ENCODE measurements at places on chromosomes 7 and 10. TPM values are rescaled to one million over a fixed set of nuclear protein-coding genes. Genes with fewer than 3 reads are reported as not detected.

- no peak for DNase-seq
Measured at GRCh38 chr7:106915873-106916272, 50.8 kb downstream of the PIK3CG start.

DNA sequence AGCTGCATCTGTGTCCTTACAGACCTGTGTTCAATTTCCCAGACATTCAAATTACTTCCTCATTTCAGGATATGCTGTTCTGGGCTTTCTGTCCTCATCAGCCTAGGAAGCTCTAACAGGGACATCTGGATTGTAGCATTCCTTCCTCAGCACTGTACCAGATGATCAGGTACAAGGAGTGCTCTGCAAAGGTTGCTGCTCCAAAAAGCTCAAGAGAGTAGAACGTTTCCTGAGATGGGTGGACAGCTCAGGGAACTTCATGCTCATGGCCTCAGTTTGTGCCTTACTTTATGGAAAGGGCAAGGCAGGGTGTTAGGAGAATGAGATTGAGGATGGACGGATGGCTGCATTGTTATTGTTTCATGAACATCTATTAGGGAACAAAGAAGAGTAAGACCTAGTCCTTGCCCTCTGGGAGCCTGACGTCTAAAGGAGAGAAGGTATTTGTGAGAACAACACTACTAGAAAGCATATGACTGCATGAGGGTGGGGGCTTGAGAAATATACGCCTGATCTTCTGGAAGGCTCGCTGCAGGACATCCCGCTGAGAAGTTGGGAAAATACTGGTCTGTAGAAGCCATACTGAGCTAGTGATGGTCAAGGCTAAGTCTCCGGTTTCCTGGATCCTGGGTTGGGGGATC, 10.5 kb upstream of the ZNF212 start:
- no peak for DNase-seq

The TFR2 gene
- 0.22 TPM for polyA plus RNA-seq

DNA sequence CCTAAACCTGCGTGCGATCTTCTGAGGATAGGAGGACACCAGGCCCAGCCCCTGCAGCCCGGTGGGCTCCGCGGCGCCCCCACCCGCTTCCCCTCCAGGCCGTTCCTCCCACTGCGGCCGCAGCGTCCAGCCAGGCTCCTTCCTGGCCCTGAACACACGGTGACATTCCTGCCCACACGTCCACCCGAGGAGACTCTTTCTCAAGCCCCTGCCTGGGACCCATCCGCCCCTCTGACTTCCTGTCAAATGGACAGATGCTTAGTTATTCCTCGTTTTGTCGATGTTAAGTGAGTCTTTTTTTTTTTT, 32.4 kb upstream of the RNF32 start:
- DNase-seq = peak; percentile 59

GRCh38 chr7:88495881-88496725, 189.4 kb upstream of the STEAP4 start:
- no peak for DNase-seq

Measured in kidney (tissue), 22 donors.